ENCODE measurements at places on chromosomes 13 and 19.

DNA sequence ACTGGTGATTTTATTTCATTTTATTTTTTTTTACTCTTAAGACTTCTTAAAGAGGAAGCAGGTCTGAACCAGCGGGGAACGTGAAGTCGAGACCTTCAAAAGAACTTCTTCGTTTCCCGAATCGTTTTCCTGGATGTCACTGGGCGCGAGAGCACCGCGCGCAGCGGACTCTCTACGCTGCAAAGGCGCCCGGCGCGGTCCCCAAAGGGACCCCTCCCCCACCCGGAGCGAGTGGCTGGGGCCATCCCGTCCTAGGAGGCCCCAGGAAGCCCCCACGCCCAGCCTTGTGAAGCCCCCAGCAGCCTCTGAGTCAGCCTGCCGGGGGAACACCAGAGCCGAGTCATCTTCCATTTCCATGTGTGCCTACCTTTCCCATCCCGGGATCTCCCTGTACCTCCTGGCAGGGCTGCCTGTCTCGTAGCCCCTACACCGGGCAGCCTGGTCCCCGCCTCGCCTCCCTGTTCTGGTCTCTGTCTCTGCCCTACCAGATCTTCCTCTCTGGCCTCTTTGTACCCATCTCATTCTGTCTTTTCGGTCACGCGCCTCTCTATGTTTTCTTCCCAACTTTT lies 608 bp downstream of the CD70 start:
- DNase-seq: no peak

DNA sequence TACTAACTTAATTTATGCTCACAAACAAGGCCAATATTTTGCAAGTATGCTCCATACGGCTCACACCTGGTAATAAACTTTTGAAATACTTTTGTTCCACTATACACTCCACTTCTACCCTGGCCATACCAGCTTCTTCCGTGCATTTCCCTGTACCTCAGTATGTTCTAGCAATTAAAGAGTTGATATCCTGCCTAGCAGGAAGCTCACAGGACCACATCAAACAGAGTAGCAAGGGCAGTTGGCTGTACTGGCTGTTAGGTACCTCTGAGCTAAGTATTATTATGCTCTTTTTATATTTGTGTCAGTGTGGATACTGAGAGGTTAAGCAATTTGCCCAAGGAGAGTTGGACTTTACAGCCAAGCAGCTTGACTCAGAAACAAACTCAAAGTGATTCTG lies 257.7 kb downstream of the SLITRK6 start:
- DNase-seq: no peak

GRCh38 chr13:112117258-112117954 lies 50.5 kb downstream of the SOX1 start:
- no peak for DNase-seq

- no peak for DNase-seq
Observed at GRCh38 chr19:18541992-18542940, 1.1 kb downstream of the FKBP8 start.

- DNase-seq: no peak
Observed at GRCh38 chr19:18259893-18260292, 14.4 kb downstream of the IQCN start.

DNA sequence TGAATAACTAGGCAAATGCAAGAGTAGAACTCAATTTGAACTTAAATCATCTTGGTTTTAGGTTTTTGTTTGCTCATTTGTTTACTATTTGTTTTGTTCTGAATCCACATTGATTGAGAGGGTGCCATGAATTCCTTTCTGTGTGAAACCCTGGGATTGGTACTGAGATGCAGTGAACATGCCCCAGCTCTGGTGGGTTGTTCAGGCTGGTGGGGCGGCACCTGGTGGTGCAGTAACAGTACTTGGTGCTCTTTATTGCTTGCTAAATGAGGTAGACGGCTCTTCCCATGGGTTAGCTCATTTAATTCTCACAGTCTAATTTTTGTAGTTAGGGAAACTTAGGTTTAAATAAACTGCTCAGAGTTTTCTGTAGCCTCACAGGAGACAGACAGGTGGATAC lies 48.4 kb downstream of the WASF3 start:
- DNase-seq: no peak

- no peak for DNase-seq
Observed at GRCh38 chr19:36574741-36575140, 1.6 kb upstream of the ZNF529 start.

- DNase-seq: no peak
Observed at GRCh38 chr19:33667141-33667650, 45.4 kb downstream of the CHST8 start.

GRCh38 chr19:29263305-29264135 lies 50.6 kb upstream of the UQCRFS1 start:
- DNase-seq: no peak

DNA sequence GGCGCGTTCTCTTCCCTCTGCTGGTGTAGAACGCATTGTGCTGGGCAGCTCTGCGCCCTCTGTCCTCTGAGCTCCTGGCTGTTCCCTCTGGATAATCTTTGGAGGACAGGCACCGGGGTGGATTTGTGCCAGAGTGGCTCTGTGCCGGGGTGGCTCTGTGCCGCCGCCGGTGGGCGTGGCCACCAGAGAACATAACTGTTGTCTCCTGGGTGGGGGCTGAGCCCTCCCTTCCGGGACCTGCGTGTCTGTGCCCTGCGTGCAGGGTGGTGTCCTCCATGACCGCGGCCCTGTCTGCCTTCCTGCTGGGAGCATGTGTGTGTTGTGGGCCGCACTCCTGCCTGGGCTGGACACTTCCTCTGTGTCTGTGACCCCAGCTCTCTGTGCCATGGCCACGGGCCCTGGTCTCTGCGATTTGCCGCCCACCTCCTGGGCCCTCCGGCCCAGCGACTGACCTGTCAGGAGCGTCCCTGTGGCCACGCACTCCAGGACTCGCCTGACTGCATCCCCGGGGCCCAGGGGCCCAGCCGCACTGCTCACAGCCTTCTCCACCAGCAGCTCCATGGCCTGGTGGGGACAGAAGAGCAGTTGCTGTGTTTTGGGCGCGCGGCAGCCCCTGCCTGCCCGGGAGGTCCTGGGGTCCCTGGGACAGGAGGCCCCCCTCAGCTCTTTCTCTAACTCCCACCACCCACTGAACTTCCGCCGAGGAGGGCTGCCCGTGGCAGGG lies 22.4 kb upstream of the MATK start:
- no peak for DNase-seq

- no peak for DNase-seq
Observed at GRCh38 chr19:10419646-10420443, 493 bp upstream of the PDE4A start.

Measured in astrocyte of the cerebellum (primary cell).